ENCODE measurements at places on chromosomes 7 and 10.

- DNase-seq, result peak; percentile 61
Observed at GRCh38 chr10:33263453-33263852, 71.0 kb downstream of the NRP1 start.

GRCh38 chr10:84188815-84189214, 5.5 kb upstream of the CDHR1 start:
- no peak for DNase-seq

DNA sequence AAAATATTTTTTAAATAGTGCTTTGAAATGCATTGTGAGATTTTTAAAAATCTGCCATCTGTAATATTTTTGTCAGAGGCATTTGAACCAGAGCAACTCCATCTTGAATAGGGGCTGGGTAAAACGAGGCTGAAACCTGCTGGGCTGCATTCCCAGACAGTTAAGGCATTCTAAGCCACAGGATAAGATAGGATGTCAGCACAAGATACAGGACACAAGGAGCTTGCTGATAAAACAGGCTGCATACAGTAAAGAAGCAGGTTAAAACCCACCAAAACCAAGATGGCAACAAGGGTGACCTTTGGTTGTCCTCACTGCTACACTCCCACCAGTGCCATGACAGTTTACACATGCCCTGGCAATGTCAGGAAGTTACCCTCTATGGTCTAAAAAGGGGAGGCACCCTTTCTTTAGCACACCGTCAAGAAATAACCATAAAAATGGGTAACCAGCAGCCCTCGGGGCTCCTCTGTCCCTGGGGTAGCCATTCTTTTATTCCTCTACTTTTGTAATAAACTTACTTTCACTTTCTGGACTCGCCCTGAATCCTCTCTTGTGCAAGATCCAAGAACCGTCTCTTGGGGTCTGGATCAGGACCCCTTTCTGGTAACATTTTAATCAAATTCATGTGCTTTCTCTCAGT, 273.7 kb downstream of the SEMA3D start:
- DNase-seq, result no peak

DNA sequence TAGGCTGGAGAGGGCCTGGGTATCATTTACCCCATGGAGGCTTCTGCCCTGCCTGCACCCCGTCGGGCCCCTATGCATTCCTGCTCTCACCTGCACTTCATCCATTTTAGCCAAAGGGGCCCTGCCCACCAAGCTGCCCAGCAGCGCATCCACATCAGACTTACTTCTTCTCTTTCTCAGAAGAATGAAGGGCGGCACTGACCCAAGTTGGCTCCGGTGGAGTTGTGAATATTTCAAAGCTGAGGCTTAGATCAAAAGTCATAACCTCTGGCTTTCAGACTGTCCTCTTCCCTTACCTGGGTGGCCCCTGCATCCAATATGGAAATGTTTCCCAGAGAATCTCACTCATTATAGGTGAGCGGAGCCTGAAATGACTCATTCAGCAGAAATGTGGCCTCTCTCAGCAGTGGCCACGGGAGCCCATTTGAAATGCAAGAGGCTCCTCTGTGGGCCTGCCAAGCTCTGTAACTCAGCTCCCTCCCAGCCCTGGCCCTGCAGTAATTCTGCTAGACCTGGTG, 117.6 kb upstream of the TCF7L2 start:
- DNase-seq, result no peak

DNA sequence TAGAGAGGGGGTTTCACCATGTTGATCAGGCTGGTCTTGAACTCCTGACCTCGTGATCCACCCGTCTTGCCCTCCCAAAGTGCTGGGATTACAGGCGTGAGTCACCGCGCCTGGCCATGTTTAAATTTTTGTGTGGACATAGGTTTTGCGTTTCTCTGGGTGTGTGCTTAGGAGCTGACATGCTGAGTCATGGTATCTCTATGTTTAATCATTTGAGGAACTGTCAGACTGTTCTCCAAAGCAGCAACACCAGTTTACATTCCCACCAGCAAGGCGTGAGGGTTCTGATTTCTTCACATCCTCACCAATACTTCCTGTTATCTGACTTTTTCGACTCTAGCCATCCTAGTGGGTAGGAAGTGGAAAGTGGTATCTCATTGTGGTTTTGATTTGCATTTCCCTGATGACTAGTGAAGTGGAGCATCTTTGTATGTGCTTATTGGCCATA, 153.7 kb downstream of the DNAJB6 start:
- DNase-seq, result no peak

GRCh38 chr10:24674892-24675632, 48.6 kb downstream of the ARHGAP21 start:
- no peak for DNase-seq

GRCh38 chr7:41536873-41537665, 165.8 kb downstream of the INHBA start:
- DNase-seq, result no peak

GRCh38 chr7:36748017-36748487, 23.8 kb upstream of the AOAH start:
- DNase-seq, result no peak

GRCh38 chr7:139950881-139951525, 111.7 kb downstream of the PARP12 start:
- no peak for DNase-seq

DNA sequence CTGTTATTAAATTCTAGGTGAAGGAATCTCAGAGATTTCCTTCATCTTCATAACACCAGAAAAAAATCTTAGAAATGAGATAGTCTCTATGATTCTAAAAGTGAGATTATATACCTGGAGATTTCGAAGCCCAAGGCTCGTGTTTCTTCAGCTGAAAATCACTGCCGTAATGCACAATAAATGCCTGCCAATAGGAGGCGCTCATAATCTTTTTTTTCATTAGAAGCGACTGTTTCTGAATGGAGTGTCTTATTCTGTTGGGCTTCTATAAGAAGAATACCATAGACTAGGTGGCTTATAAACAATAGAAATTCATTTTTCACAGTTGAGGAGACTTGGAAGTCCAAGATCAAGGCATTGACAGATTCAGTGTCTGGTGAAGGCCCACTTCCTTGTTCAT, 294.7 kb downstream of the PRKG1 start:
- DNase-seq, result no peak

DNA sequence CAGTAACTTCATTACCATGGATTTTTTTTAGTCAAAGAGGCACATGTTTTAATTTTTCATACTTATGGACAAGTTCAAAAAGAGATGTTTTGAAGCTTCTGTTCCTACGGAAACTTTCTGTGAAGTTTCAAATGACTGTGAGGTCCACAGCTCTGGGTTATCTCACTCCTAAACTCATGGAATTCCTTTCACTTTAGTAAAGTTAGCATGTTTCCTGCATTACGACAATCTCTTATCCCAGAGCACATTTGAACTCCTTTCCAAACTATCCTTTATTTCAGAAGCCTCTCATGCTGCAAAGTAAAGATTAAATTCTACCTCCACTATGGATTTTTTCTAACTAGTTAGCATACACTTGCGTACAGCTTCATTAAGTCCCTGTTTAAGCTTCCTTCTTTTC, 15.3 kb upstream of the ADD3 start:
- no peak for DNase-seq

DNA sequence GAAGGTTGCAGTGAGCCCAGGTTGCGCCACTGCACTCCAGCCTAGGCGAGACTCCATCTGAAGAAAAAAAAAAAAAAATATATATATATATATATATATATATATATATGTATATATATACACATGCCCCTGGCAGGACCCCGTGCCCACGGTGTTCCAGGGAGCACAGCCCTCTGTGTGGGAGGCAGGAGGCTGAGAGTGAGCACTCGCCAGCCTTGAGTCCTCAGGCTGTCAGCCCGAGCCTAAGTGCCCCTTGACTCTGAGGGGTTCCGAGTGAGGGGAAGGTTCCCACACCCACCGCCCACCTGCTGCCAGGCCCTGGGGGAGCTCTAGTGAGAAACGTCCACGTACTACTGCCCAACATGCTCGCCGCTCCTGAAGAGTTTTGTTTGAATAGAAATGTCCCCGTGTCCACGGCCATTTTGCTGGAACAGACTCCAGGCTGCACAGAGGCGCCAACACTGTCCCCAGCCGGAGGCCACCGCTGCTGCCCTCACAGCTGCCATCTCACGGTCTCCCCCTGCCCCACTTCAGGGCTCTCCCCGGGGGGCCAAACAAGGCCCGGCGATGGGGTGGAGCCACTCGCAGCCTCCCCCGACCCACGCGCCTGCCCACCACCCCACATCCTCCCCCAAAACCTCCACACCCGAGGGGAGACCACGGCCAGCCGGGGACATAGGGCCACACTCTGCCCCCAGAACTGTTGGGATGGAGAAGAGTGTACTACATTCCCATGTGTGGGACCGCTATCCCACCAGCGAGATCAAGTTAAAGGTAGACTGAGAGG, 62.8 kb upstream of the EBF3 start:
- no peak for DNase-seq

Measured in glomerular endothelial cell (primary cell).